GM13977 (cell line): ENCODE measurements at places on chromosomes 4 and X.

DNA sequence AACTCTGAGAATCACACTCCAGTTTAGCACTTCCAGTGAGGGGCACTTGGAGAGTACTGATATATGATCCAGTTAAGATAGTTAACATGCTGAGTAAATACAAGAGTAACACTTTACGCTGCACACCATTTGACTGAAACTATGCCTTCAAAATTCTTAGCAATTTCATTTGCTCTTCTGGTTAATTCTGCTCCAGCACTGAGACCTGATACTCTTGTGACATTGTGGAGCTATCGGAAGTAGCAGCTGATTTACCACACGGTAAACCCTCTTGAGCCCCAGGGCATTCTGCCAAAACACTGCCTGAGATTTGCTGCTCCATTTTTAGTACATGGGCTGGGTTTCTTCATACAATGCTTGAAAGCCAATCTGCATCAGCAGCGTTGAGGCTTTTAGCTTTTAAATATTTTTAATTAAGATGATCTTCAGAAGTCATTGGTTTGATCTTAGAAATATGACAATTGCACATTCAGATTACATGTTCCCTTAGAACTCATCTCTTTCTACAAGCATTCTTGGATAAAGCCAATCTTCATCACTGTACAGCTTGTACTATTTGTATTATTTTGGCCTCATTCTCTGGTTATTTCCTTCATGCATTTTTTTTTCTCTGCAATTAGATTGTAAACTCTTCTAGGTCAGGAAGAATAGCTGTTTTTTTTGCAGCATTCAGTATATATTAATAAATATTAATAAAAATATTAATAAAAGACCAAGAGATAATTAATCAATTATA is 67.8 kb upstream of the ETNPPL start:
- no peak for DNase-seq

DNA sequence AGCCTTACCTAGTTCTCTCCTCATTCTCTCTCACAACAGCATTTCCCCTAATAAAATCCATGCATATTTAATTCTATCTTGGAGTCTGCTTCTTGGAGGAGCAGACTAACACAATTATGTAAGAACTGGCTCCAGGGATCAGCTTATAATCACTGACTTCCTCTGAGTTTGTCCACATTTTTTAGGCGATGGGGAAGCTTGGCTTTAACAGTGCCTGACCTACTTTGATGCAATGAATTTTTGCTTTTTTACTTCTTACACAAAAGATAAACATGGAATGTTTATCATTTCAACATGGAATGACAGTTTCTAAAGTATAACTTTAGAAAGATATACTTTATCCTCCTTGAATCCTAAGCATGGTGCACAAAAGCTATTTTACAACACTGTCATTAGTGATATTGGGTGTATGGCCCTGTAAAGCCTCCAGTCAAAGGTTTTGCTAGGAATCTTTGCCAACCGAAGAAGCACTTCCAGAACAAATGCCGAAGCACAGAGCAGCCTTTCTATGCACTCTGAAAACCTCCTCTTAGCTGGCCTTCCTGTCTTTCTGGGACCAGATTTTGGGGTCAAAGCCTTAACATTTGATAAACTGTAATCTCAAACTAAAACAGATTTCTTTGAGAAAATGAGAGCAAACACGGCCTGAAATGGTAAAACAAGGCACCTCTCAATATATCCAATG is 736 bp downstream of the BDH2 start:
- no peak for DNase-seq

DNA sequence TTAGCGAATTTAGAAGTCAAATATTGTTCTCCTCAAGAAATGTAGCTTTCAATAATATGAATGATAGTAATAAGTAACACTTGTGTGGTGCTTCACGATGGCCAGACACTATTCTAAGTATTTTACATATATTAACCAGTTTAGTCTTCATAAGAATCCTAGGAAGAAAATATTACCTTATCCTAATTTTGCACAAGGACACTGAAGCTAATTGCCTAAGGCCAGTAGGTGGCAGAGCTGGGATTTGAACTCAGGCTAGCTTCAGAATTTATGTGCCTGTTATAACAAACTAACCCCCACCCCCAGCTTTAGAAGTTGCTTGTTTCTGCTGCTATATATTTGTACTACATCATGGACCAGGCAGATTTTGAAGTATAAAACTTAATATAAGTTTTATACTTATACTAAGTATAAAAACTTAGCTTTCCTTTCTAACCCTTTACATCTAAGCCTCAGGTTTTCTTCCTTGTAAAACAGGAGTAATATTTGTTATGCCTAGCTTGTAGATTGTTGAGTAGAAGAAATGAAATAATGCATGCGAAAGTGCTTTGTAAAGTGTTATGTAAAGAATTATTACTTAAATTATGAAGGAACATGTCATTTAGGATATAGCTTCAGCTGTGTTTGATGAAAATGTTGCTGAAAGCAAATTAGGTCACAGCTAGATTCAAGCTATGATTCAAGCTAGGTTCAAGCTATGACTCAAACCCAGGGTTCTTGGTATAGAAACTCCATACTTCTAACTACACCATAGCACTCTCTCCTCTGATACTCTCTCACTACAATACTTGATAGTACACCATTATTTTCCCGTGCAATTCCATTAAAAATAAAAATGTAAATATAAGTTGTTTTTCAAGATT is 4.2 kb upstream of the CDS1 start:
- no peak for DNase-seq

DNA sequence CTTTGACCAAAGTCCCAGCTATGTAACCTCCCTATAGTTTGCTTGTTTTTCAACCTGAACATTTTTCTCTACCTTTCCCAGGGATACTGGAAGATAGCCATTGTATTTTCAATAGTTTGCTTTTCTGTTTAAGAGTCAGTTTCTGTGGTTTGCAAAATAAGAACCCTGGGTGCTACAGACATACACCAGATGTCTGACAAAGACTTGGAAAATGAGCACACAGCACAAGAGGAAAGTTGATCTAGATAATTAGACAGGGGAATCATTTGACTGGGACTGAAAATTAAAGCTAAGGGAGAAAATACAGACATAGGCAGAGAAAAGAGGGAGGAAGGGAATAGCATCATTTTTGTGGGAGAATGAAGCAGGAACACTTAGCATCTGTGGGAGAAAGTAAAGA is 218.3 kb upstream of the CNKSR2 start:
- DNase-seq, result no peak

DNA sequence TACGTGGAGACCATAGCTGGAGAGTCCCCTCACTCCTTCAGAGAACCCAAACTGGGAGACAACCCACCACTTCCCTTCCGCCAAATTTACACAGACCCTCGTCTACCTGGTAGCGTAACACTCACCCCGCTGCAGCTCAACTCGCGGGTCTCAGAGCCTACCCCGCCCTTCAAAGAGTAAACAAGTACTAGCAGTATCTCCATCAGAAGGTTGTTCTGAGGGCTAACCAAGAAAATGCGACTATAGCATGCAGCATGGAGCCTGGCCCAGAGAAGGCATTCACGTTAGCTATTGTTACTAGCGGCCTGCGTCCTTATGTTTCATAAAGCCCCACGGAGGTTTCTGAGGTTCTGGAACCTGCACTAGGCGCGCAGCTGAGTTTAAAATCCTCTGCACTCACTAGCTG is 531 bp upstream of the MANBA start:
- no peak for DNase-seq
